ENCODE measurements at places on chromosomes 7 and 10.

- no peak for DNase-seq
Measured at GRCh38 chr7:93142127-93142526, 6.1 kb downstream of the SAMD9L start.

DNA sequence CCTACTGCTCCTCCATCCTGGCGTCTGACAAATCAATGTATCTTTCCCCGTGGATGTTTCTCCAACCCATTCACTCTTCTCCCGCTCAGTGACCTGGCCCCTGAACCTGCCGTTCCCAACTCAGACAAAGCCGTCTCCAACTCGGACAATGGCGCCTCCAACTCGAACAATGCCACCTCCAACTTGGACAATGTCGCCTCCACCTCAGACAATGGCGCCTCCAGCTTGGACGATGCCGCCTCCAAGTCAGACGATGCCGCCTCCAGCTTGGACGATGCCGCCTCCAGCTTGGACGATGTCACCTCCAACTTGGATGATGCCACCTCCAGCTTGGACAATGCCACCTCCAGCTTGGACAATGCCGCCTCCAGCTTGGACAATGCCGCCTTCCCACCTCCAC is 608.6 kb downstream of the DNAJB6 start:
- no peak for DNase-seq

DNA sequence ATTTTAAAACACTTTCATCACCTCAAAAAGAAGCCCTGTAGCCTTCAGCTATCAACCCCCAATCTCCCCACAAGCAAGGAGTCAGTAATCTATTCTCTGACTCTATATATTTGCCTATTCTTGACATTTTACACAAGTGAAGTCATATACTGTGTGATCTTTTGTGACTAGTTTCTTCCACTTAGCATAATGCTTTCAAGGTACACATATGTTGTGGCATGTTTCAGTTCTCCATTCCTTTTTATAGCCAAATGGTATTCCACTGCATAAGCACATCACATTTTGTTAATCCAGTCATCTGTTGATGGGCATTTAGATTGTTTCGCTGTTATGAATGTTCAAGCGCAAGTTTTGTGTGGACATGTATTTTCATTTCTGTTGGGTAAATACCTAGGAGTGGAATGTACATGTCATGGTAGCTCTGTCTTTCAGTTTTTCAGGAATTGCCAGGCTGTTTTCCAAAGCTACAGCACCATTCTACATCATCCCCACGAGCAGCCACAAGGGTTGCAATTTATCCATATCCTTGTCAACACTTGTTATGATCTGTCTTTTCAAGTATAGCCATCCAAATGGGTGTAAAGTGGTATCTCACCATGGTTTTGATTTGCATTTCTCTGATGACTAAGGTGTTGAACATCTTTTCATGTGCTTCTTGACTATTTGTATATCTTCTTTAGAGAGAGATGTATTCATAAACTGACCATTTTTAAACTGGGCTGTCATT is 405.6 kb downstream of the KCNMA1 start:
- DNase-seq = no peak

DNA sequence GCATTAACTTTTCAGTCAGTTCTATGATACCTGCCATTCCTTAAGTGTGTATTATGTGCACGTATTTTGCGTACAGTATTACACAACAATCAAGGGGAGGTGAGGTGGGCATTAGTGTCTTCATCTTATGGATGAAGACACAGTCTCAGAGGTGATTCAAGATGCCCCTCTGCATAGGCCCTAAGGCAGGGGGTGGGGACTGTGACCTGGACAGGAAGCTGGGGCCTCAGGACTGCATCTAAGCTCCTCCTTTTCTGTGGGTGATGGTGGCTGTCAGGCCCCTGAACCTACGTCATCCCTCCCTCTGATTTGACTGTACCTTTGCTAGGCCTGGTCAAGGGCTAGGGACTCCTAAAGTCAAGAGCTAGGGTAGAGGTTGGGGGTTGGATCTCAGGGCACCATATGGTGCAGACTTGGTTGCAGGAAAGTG is 38.9 kb downstream of the HK1 start:
- DNase-seq = no peak

GRCh38 chr10:44060221-44060620 is 324.7 kb downstream of the CXCL12 start:
- no peak for DNase-seq

Data from pons (tissue), 1 donor.